ENCODE measurements at places on chromosomes 16 and 17. TPM values are rescaled to one million over a fixed set of nuclear protein-coding genes. Genes with fewer than 3 reads are reported as not detected.

Gene ITGAX
- total RNA-seq: 1.3 TPM

Gene P2RX1
- 0.03 TPM for total RNA-seq

Gene IL32
- 22.5 TPM for total RNA-seq

Gene KRTAP4-5
- total RNA-seq: not detected

Gene NTN3
- not detected for total RNA-seq

Gene VPS9D1
- 4.3 TPM for total RNA-seq

Gene CA5A
- not detected for total RNA-seq

Gene CD300E
- not detected for total RNA-seq

Gene NUPR1
- total RNA-seq: 15.5 TPM

Gene CIBAR2
- total RNA-seq: not detected

Gene CMTM2
- total RNA-seq: not detected

Gene KREMEN2
- total RNA-seq: 1.7 TPM

Gene SLC13A2
- 0.06 TPM for total RNA-seq

Gene TMEM101
- total RNA-seq: 33.5 TPM

Gene TM4SF5
- 0.64 TPM for total RNA-seq

Gene SLC35B1
- total RNA-seq: 89.9 TPM

Gene SDR42E2
- total RNA-seq: not detected

Gene NECAB2
- total RNA-seq: 3.7 TPM

Gene TMEM114
- total RNA-seq: not detected

Gene KRT17
- 1.3 TPM for total RNA-seq

Gene KRTAP9-2
- total RNA-seq: not detected

Gene ADAD2
- not detected for total RNA-seq

Gene ZG16B
- 0.46 TPM for total RNA-seq

Gene ICAM2
- total RNA-seq: 0.23 TPM

Gene TMEM208
- 101 TPM for total RNA-seq

Gene FOXL1
- total RNA-seq: 1.3 TPM

Gene CCNF
- 27.6 TPM for total RNA-seq

Gene FGF11
- 1.2 TPM for total RNA-seq

Gene LRRC37A
- 0.88 TPM for total RNA-seq

Gene TOM1L1
- 39.2 TPM for total RNA-seq

Gene ZNF287
- 14.4 TPM for total RNA-seq

Gene ATP2A1
- 2.6 TPM for total RNA-seq

Gene RILP
- total RNA-seq: 17.9 TPM

Gene ZACN
- 0.16 TPM for total RNA-seq

Gene USP43
- 5.1 TPM for total RNA-seq

Gene AANAT
- 0.21 TPM for total RNA-seq

Gene DHRS11
- 9.2 TPM for total RNA-seq

Gene COPZ2
- total RNA-seq: 12.8 TPM

Gene SLC47A2
- total RNA-seq: 0.10 TPM

Gene SCGB1C2
- not detected for total RNA-seq

Gene TBC1D28
- not detected for total RNA-seq

Gene CETP
- total RNA-seq: not detected
